ENCODE measurements at places on chromosomes 3 and 15.

GRCh38 chr15:41513506-41514227 lies at the start of gene LTK:
Gene LTK, minus strand, starts transcription at chr15:41513827. Its CDS starts 118 bp downstream, at chr15:41513709.
- DNase-seq = peak; percentile 19

- DNase-seq = peak; percentile 32
Measured at GRCh38 chr3:192812743-192813383, 85.5 kb upstream of the FGF12 start.

- no peak for DNase-seq
Measured at GRCh38 chr3:83321891-83322290, 1560.4 kb upstream of the GBE1 start.

GRCh38 chr15:89144491-89144890 lies 56.2 kb downstream of the ABHD2 start:
- no peak for DNase-seq

DNA sequence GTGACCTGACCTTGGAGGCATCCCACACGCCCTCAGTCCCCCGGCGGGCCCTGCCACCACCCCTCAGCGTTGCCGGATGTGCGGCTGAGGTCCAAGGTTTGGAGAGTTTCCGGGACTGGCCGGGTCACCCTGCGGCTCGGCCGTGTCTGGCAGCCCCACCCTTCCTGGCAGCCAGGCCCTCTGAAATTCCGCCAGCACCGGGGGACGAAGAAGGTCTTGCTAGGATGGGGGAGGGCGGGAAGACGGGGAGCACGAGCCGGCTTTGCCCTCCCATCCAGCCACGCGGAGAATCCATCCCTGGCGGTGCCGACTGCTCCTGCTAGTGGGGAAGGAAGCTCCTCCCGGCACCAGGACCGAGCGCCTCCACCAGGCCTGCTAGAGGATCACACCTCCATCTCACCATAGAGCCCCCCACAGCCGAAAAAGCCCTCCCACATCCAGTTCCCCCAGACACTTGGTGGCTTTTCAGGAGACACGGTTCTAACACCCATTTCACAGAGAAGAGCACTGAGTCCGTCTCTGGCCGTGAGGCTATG lies 81.5 kb downstream of the CPN2 start:
- DNase-seq = no peak

GRCh38 chr3:155995525-155996370 lies 124.6 kb upstream of the KCNAB1 start:
- DNase-seq = no peak

- DNase-seq = no peak
Measured at GRCh38 chr3:9716801-9717555, 13.3 kb downstream of the CPNE9 start.

GRCh38 chr3:127211118-127212060 lies 18.5 kb downstream of the PRR23E start:
- no peak for DNase-seq

- no peak for DNase-seq
Measured at GRCh38 chr3:16300307-16300706, 35.3 kb downstream of the OXNAD1 start.

DNA sequence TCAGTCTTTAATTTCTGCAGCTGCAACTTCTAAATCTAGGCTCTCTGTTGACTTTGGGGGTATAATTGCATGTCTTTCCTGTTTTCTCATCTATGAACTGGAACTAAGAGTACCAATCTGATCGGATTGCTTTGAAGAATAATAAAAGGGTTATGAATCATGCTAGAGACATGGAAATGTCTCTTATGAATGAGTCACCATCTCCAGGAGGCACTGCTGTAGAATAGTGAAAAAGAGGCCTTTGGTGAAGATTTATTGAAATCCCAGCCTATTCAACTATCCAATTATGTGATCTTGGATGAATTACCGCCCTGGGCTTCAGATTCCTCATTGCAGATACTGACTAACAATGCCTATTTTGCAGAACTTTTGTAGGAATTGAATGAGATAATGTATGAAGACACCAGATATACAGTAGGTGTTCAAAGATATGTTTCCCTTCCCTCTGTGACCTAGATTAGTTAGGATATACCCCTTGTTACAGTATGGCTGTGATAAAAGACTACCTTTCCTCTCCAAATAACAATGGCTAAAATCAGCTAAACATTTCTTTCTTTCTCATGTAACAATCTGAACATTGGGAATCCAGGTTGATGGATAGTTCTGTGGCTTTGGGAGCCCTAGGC lies 11.5 kb upstream of the CMTM8 start:
- DNase-seq = no peak

DNA sequence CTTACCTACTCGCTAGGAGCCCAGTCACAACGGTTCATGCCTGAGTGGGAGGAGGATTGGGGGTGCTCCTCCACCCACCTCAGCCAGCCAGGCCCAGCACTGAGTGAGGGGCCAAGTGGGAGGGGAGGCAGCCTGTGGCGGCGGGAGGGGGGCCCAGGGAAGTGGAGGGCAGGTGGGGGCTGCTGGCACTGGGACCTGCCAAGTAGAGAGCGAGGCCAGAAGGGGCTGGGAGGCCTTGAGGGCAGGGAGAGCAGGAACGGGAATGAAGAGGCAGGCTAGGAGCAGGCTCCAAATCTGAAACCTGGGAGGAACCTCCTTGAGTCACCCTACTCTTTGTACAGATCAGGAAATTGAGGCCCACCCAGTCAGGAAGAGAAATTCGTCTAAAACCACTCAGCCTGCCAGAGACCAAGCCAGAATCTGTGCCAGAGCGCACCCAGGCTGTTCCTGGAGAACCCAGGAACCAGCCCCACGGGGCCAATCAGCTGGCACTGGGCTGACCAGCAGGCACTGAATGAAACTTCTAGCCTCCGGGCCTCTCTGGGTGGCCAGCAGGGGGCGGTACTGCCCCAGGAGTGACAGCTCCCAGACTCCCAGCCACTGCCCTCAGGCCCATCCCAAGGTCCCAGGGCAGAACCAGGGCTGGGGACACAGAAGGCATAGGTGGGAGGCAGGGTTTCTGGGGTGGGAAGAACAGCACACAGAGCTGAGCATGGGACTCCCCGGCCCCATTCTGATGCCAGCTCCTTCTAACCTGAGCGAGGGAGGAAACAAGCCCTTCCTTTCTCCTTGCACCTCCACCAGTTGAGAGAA lies 14.8 kb upstream of the CYP11A1 start:
- peak; percentile 79 for DNase-seq

GRCh38 chr3:25910997-25911396 lies 121.1 kb downstream of the OXSM start:
- peak; percentile 52 for DNase-seq

DNA sequence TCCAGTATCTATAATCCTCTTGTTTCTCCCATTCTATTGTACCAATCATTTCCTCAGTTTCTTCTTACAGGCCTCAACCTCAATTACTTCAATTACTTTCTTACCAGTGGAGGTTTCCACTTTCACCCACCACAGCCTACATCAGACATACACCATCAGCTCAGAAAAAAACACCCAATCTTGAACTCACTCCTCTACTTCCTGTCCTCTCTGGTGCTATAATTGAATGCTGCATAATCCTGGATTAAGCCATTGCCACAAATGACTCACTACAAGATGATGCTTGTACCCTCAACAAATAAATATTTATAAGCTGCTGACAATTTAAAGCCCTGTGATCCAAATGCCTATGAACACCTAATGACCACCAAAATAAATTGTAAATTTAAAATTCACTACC lies 18.5 kb downstream of the RYK start:
- no peak for DNase-seq

- no peak for DNase-seq
Measured at GRCh38 chr3:156847752-156848448, 21.7 kb downstream of the LEKR1 start.

DNA sequence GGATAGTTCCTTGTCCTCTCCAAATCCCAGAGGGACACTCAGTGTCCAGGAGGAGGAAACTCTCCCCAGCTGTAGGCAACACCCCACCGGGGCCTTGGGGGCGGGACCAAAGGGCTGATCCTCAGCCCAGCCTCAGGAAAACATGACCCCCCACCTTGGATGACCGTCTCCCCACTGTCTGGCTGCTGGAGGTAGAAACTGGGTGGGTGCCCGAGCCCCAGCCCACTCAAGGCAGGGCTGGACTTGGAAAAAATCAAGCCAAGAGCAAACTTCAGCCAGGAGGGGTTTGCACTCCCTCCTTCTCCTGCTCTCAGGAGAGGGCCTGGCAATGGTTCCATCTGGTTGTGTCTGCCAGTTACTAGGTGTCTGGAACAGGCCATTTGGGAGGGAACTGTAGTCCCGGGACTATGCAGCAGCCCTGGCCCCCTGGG lies 3.6 kb upstream of the RASL12 start:
- DNase-seq = no peak

DNA sequence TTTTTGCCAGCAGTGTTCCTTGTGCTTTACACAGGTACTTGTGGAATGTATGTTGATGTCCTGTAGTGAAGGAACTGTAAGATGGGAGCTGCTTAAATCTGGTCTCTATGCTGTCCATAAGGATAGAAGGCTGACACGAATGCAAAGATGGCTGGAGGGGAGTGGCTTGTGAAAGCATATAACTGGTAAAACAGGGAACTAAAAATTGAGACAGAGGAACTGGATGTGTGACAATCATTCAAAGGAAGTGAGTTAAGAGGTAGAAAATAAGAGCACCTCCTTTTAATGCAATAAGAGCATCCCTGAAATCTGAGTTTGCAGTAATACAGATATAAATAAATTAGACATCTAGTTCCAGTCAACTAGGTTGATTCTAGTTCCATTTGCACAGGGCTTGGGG lies 35.2 kb downstream of the RNF13 start:
- no peak for DNase-seq

GRCh38 chr3:189446959-189447560 lies 184.1 kb upstream of the TP63 start:
- no peak for DNase-seq

DNA sequence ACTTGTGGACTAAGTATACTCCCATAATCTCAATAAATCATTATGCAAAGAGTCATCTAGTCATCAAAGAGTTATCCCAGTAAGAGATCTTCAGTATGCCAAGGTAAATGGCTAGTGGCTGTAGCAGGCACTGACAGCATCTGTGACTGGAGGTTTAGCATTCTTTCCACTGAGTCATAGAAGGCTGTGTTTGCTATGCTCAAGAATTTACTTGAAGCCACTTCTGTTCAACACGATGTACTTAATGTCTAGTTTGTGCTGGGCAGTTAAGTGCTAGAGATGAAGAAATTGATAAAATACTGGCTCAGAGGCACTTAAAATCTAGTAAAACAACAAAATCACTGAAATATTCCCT lies 13.0 kb downstream of the ZBED2 start:
- no peak for DNase-seq

DNA sequence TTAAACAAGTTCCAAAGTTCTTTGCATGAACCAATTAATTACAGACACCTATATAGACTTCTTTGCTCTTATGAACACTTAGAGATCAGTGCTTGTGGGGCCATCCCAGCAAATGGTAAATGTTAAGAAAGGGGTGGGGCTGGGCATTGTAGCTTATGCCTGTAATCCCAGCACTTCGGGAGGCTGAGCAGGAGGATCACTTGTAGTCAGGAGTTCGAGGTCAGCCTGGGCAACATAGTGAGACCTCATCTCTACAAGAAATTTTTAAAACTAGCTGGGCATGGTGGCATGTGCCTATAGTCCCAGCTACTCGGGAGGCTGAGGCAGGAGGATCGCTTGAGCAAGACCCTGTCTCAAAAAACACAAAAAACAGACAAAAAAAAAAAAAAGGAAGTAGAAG lies 19.4 kb upstream of the STARD5 start:
- no peak for DNase-seq

DNA sequence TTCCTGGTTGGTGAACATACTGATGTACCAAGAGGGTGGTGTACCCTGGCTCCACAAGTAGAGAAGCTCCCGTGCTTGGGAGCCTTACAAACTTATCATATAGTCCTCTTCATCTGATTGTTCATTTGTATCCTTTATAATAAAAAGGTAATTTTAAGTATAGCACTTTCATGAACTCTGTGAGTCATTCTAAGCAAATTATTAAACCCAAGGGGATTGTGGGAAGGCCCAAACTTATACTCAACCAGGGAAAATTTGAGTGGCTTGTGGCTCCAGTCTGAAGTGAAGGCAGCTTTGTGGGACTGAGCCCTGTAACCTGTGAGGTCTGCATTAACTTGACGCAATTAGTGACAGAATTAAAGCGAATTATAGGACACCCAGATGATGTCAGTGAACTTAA lies 29.0 kb downstream of the TTBK2 start:
- DNase-seq = no peak

DNA sequence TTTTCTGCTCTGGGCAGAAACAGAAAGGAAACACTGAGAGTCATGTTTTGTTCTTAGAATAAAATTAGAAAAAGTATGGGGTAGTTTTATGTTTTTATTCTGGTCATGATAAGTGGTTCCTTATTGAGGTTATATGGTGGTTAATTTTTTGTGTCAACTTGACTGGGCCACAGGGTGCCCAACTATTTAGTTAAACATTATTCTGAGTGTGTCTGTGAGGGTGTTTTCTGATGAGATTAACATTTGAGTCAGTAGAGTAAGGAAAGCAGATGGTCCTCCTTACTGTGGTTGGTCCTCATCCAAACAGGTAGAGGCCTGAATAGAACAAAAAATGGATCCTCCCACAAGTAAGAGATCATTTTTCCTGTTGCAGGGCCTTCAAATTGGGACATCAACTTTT lies 98.9 kb downstream of the C3orf38 start:
- no peak for DNase-seq

DNA sequence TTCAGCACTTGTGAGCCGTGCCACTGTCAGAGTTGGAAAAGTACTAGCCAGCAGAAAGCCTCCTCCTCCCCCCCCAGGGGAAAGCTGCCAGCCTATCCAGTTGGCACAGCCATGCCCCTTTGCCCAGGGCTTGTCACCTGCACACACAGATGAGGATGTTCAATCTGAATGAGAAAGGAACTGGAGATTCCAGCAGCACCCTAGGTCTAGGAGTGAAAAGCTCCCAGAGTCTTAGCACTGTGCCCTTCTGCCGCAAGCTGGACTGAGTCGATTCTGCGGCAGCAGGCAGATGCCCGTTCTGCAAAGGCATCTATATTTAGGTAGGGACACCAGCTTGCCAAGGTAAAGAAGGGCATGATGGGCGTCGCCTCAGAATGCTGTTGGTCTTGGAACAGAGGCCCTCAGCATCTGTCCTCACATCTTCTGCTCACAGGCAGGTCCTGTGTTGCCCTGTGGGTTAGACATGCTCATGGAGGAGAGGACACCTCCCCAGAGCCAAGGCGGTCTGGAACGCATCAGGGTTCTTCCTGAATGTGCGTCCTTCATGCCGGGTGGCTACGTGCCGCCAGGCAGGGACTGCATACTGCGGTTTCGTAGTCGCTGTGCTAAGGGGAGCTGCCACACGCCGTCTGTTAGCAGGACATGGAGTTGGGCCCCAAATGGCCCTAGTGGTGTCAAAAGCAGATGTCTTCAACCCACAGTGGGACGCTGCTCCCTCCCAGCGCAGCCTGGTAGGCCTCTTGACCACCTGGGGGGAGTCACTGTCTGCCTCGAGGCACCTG lies 109.5 kb downstream of the VGLL4 start:
- no peak for DNase-seq

- no peak for DNase-seq
Measured at GRCh38 chr3:157498371-157498770, 4.8 kb downstream of the VEPH1 start.

GRCh38 chr3:158313338-158313927 lies 203.5 kb downstream of the RSRC1 start:
- peak; percentile 11 for DNase-seq

DNA sequence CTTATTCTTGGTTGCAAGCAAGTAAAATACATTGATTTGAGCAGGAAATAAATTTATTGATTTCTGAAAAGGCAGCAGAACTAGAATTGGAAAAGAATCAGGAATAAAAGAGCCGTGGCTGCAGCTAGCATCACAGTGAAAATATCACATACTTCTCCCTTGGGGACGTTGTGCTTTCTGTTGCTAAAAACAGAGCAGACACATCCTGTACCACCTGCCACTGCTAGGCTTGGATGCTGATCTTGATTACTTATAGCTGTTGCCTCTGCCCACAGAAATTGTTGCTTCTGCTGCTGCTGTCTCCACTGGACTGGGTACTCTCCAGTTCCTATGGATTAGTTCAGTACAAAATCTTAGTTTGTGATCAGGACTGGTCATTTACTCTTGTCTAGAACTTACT lies 283.8 kb downstream of the C3orf38 start:
- no peak for DNase-seq

All from activated CD4-positive, alpha-beta T cell treated with anti-CD3 and anti-CD28 coated beads, Interleukin-2, amount 10 ng/mL, durations not matched to agents 7 days and 5 days (primary cell).